ENCODE measurements at places on chromosomes 1 and 21.

DNA sequence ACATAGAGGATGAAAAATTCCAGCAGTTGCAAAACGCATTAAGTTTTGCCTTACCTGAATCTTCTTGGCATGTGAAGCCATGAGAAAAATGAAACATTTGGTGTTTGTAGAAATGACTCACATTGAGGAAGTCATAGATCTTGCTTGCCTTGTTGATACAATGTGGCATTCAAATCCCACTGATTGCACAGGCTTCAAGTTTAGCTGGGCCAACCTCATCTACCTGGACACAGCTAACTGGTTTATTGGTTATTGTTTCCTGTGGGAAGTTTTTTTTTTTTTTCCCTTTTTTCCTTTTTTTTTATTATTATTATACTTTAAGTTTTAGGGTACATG, 168.9 kb upstream of the C21orf91 start:
- DNase-seq, result no peak

DNA sequence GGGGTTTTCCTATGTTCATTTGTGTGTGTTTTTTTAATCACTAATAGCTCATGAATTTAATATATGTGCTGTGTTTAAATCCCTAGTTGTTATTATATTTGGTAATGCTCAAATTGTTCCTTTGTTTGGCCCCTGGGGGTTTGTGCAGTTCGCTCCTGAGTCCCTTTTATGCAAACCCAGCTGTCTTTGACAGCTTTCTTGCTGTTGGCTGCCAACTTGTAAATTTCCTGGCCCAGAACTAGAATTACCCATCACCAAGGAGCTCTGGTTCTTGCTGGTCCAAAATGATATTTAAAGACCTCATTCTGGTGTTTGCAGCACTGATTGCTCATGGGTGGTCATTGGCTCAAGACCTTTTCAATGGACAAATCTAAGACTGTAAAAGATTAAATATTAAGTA, 39.6 kb upstream of the PGBD5 start:
- no peak for DNase-seq

DNA sequence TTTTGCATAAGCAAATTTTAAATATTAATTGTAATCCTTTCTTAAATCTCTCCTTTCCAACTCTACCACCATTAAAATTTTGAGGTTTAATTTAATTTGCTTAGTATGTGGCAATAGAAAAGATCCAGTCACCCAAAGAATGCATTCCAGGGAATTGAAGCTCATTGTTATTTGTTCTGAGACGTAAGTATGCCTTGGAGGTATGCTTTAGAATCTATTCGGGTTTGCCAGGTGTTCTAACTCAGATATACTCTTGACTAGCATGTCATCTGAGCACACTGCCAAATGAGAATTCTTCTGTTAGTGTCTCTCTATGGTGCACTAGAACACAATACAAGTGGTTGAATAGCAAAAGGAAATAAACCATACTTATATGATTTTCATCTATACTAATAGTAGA, 813.6 kb upstream of the ADGRL2 start:
- no peak for DNase-seq

- DNase-seq, result no peak
Observed at GRCh38 chr1:61327436-61327835, 245.1 kb downstream of the NFIA start.

DNA sequence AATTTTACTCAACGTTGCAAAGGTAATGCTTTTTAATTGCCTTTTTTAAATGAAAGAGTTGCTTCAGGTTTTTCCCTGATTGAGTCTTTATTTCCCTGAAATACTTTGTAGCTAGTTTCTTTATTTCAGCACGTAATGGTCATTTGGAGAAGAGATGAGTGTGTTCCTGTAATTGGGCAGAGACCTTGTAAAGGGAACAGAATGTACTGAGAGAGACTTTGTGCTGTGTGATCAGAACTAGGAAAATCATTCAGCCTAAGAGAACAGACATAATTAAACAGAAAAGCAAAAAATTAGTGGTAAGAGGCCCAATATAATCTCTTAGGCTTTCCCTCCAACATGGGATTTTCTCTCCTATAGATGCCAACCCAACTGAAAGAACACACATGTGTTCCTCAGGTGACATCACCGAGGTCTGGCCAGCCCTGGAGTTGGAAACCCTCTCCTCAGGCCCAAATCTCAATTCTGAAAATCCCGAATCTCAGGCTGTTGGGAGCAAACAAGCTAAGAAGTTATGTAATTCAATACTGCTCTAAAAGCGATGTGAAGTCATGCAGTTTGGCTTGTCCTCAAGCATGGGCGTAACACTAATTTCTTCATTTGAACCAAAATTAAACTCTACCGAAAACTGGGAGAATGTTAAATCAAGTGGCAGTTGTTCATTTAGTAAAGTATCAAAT, 102.0 kb downstream of the TGFB2 start:
- DNase-seq, result no peak

- DNase-seq, result no peak
Observed at GRCh38 chr1:47708658-47709018, 270.8 kb downstream of the FOXD2 start.

- DNase-seq, result no peak
Observed at GRCh38 chr1:71745326-71745725, 537.0 kb downstream of the NEGR1 start.
